Activated naive CD8-positive, alpha-beta T cell treated with anti-CD3 and anti-CD28 coated beads, Interleukin-2, amount 50 U/mL, for 16 hours (primary cell): ENCODE measurements at places on chromosomes 11 and 22.

DNA sequence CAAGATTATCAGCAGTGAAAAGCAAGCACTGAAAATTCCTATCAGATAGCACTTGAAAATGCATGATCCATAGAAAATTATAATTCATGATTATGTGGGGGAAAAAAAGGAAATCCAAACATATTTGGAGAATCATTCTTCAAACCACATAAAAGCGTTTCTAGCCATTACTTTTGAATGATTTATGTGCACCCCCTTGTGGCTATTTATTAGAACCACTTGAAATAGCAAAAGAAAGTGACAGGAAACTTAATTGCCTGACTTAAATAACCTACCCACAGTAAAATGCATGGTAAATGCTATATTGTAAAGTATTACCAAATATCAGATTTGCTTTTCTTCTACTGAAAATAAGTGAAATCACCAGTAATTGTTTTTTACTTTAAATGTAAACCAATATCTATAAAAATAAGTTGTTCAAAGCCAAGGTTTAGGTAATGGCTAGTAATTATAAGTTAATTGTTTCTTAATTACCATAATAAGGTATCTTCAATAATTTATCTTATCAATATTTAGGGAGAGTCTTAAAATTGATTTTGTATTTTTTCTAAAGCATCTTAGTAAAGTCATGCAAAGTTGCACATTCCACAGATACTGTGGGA, 168.5 kb downstream of the ARHGAP42 start:
- no peak for DNase-seq

DNA sequence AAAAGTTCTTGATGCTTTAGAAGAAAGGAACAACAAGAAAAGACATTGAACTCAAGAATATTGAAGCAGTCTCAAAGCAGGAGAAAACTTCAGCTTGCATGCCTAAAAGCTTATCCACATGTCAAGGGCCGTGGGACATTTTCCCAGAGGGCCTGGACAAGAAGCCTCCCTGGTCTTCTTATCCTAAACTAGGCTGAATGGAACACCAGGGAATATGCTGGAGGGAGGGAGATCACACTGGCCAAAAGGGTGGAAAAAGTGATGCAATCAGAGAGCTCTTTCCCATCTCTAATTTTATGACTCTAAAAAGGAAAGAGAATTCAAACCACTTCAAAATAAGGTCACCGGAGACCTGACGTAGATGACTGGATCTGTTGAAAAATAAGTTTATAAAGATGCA, 107.2 kb downstream of the MPPED2 start:
- no peak for DNase-seq

GRCh38 chr11:30635401-30635989, 49.3 kb upstream of the MPPED2 start:
- DNase-seq = no peak

GRCh38 chr11:119619665-119620064, 109.3 kb downstream of the NECTIN1 start:
- DNase-seq = no peak

DNA sequence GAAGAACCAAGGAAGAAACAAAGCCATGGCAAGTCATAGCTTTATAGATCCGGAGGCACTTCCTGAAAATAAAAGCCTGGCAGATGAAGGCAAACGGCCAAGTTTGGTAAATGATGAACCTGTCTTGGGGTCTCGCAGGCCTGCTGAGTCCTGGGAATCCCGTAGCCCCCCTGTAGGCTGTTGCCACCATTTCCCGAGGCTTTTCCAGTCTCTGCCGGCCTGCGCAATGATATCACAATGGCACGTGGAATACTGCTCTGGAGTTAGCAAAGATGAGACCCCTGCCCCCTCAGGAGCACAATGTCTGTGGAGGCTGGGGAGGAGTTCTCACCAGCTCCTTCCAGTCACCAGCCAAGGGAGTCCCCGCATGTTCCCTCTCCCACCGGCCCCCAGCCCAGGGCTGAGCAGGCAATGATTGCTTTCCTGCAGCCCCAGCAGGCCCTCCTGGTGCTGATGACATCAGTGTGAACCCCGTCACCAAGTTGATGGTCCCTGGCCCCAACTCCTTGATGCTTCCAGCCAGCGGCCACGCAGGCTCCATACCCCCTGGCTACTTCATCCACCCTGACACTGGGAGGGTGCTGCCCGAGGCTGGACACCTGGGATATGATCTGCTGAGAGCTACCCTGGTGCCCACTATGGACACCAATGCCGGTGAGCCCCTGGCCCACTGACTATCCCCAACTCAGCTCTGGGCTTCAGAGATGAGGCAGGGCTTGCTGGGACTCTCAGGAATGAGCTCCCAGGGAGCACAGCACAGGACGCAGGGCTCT, 55.9 kb downstream of the BTG4 start:
- DNase-seq = no peak

- DNase-seq = no peak
These were observed 8.6 kb downstream of the PDGFD start for GRCh38 chr11:104155375-104155774.

GRCh38 chr11:84720706-84721402, 906.3 kb downstream of the DLG2 start:
- DNase-seq = no peak

DNA sequence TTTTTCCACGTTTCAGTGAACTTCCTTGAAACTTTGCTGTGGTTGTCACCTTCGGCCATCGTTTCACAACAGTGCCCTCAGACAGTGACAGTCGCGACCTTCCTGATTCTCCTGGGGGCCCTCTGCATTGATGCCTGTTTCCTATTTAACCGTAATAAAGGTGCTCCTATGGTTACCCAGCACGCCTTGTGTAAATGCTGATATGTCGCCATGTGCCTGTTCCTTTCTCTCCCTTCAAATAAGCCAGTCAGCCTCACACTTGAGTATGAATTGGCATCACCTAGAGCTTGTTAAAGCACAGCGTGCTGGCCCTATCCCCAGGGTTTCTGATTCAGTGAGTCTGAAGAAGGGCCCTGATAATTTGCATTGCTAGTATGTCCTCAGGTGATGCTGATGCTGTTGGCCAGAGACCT, 104.8 kb downstream of the MICAL2 start:
- no peak for DNase-seq

DNA sequence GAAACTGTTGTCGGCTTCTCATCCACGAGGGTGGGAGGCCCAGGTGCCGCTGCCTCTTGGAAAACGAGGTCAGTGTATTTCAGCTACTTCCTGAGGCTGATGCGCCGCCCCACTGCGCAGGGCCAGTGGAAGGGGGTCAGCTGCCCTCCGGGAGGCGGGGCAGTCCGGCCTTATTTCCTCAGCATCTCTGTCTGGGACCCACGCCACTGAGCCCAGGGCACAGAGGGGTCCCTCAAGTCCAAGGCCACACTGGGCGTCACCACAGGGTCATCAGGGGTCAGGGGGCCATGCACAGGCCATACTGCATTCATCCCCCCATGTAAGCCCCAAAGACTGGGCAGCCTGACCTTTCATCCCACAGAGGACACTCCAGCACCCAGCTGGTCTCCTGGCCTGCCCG, 12.1 kb downstream of the RTN4R start:
- no peak for DNase-seq

GRCh38 chr11:2074266-2074825, 64.8 kb downstream of the IGF2 start:
- DNase-seq = no peak

DNA sequence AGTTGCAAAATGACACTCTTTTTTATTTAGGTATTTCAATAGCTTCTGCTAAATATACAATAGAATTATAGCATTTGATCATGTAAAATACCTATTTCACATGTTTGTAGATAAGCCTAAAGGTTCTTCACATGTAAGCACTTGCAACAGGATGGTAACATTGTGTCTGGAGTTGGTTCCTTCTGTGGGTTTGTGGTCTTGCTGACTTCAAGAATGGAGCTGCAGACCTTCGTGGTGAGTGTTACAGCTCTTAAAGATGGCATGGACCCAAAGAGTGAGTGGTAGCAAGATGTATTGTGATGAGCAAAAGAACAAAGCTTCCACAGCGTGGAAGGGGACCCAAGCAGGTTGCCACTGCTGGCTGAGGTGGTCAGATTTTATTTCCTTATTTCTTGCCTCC, 246.4 kb upstream of the PDGFD start:
- no peak for DNase-seq

DNA sequence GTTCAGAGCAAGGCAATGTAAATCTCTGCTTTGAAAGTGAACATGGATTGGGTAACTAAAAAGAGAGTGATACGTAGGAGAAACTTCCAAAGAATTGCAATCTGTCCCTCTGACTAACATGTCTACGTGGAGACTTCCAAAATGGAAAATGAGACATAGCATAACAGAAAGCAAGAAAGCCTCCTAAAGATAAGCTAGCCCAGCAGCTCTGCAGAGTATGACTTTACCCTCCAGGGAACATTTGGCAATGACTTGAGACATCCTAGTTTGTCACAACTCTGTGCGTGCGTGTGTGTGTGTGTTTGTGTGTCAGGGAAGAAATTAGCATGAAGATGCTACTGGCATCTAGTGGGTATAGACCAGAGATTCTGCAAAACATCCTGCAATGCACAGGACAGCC, 817.4 kb downstream of the NTM start:
- no peak for DNase-seq

GRCh38 chr22:25475257-25476022, 89.0 kb upstream of the GRK3 start:
- no peak for DNase-seq

DNA sequence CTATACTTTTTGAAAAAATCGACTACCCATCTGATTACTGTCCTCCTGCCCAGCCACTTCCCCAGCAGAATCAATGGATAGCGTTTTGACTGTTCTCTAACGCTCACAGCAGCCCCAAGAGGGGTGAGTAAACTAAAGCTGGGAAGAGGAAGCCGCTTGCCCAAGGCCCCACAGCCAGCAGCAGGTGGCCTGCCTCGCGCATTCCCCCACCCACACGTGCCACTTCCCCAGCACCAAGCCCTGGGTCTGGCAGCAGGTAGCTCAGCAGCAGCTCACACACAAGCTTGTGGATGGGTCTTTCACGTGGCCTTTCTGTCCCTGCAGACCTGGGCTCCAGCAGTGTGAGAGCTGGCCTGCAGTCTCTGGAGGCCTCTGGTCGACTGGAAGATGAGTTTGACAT, 34.3 kb downstream of the TOM1 start:
- no peak for DNase-seq

GRCh38 chr22:29596408-29596807, 7.0 kb upstream of the NF2 start:
- DNase-seq = no peak

GRCh38 chr22:32760815-32761214, 40.7 kb upstream of the TIMP3 start:
- DNase-seq = no peak

DNA sequence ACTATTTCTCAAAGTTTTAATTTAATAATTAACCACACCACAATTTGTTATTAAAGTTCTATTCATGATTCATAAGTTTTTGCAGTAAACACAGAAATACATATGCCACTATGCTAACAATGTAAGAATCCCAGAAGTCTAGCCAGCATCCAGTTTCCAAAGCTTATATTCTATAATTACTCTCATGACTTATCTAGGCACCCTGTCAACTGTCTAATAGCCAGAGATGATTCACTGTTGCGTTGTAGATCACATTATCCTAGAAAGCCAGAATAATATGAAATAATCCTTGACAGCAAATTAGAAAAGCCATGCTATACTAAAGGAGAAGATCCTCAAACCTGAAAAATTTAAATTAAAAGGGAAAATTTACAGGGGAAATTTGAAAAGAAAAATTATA, 141.0 kb downstream of the SOX6 start:
- DNase-seq = no peak

DNA sequence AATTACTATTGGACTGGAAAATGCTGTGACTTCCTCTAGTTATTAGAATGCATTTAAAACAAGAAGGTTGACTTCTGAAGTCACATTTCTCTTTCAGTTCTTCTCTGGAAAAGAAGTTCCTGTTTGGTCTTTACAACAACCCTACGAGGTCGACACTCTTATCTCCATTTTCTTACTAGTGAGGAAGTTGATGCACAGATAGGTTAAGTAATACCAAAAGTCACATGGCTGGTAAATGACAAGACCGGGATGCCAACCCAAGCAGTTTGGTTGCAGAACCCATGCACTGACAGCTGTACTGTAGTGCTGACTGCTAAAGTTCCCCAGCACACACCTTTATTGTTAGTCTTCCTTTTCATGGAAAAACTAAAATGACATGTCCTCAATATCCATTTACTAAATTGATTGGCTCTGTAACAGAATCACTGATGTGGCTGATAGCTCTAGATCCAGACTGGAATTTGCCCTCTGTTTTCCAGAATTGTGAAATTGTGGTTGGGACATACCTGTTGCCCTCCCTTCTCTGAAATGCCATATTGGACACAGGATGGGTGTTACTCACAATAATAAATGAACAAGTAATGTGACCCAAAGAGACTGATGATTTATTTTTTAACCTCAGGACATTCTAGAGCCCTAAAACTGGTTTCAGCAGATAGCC, 9.4 kb upstream of the TECTA start:
- DNase-seq = no peak

DNA sequence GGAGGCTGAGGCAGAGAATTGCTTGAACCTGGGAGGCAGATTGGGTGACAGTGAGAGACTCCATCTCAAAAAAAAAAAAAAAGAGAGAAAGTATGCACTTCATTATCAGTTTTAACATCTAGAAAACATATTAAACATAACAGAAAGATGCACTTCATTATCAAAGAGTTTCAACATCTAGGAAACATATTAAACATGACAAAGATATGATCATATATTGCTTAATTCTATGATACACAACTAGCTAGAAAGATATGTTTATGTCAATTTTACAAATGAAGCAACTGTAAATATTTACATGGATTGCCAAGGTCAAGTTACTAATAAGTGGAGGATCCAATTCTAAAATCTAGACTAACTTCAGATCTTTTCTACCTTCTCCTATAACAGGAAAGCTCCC, 50.4 kb upstream of the CTSC start:
- no peak for DNase-seq

GRCh38 chr11:36757075-36757474, 159.0 kb upstream of the RAG2 start:
- DNase-seq = no peak

DNA sequence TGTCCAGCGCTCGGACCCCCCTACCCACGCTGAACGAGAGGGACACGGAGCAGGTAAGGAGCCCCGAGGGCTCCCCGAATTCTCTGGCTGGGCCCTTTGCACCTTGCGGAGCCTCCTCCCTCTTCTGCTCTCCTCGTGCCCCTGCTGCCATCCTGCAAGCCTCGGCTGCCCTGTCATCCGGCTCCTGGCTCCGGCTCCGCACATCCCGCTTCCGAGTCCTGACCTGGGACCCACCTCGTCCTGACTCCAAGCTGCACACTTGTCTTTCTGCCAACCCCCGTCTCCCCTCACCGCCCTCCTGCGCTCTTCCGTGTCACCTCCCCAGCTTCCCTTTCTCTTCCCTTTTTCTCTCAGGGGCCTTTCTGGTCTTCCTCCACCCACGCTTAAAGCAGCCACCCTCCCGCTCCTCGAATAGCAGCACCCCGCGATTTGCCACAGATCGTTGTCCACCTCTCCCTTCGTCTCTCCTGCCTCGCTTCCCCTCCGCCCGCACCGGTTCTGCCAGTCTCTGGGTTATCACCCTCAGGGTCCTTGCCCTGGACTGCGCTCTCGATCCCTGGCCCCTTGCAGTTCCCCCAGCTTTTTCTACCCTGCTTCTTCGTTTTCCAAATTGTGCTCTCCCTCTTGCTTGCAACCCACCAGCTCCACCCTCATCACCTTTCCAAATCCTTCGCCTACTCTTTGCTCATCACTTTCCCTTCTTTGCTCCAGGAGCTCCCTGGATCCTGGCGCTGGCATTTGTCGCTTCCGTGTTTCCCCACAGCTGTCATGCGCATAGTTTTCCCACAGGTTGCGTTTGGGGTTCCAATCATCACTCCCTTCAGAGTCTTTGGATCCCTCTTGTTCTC, 822 bp downstream of the MARK2 start:
- DNase-seq = no peak
